NCI-H510A treated with DMSO at 0.1 percent for 48 hours (cell line): ENCODE measurements at places on chromosomes 7 and 10.

GRCh38 chr10:43923328-43923727, 274.6 kb upstream of the ZNF32 start:
- DNase-seq = no peak

DNA sequence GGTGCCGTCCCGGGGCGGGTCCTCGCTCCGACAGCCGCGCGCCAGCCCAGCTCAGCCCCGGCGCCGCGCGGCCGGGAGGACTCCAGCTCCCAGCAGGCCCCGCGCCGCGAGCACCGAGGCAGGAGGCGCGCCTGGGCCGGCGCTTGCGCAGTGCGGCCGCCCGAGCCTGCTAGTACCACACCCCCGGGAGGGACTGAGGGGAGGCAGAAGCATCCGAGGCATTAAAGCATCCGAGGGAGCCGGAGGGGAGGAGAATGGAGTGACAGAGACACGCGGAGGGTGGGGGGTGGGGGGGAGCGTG, at the start of gene GRK5:
TSS of gene GRK5 (plus strand) at position 206 of the 301 bp plus-strand sequence. CDS start 347 bp downstream, outside the sequence.
- DNase-seq = peak; percentile 76

GRCh38 chr10:29239569-29240472, 49.0 kb upstream of the LYZL1 start:
- peak; percentile 1 for DNase-seq

DNA sequence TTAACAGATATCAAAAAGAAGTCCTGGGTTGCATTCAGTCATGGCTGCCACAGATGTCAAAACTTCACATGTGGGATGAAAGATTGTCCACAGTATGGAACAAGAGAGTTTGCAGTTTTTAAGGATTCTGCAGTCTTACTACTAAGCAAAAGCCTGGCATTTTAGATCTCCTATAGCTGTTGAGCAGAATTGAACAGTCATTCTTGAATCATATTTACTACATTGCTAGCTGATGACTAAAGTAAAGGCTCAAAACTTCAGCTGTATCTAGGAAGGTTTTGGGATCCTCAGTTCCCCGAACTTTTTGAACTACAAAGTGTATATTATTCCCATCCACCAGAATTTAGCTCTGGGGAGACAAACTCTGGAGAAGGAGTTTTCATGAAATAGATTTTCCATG, 31.0 kb downstream of the BET1 start:
- DNase-seq = no peak

GRCh38 chr7:38394660-38395059, 121.2 kb upstream of the TARP start:
- no peak for DNase-seq

DNA sequence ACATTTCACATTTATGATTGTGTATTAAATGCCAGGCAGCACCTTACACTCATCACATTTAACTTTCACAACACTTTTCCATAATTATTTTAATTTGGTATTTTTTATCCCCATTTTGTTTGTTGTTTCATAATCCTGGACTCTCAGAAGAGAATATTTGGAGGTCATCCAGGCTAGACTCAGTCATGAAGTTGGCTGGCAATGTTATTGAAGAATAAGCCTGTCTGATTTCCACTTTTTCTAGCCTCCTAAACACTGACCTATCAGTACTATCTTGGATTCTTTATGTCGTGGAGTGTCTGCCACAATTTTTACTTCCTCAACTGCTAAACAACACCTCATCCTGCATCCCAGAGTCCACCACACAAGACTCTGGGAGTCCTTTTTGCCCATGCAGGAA, 372.3 kb upstream of the NRP1 start:
- DNase-seq = no peak

- peak; percentile 75 for DNase-seq
Measured at GRCh38 chr10:66180581-66181318, 745.1 kb upstream of the LRRTM3 start.

GRCh38 chr7:147136352-147136751, 1019.8 kb downstream of the CNTNAP2 start:
- no peak for DNase-seq

DNA sequence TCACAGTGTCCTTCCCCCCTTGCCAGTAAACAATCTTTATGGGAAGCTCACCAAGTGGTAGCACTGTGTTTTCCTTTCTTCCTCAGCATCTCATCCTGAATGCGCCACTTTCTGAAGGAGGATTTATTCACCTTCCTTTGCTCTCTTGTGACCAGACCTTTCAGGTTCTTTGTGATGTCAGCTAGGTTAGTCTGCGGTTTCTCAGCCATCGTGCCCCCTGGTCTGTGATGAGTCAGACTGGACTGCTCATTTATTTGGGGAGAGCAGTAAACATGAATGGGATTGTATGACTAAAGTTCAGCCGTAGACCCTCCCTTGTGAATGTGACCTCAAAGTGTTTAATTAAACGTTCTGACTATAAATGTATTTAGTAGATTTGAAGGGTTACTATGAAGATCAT, 235.1 kb upstream of the CELF2 start:
- DNase-seq = no peak

DNA sequence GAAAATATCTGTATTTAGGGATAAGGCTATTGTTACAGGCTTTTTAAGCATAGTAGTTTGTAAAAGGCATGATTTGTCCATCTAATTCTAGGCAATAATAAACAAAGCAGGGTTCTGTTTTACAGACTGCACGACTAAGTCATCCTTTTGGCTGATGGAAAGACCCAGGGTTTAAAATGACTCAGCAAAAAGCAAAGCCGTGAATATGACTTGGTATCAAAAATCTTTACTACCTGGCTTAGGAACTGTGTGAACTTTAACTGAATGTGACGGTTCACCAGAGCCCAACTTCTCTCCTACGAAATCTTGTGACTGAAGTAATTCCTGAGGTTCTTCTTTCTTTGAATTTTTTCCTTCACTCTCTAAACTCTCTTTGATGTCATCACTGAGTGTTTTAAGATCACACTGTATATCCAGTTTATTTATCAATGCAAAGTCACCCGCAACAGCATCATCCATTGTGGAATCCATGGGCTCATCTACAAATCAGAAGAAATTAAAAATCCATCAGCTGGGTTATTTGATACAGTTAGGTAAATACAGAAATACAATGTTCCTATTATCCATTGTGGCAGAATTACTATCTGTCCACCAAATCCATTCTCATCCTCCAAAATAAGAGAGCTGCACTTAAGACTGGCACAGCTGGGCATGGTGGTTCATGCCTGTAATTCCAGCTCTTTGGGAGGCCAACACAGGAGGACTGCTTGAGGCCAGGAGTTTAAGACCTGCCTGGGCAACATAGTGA, 17.0 kb downstream of the ATE1 start:
- DNase-seq = no peak

- peak; percentile 78 for DNase-seq
Measured at GRCh38 chr10:67884842-67885670, 600 bp downstream of the SIRT1 start.

- DNase-seq = no peak
Measured at GRCh38 chr10:111017098-111017497, 59.7 kb upstream of the ADRA2A start.

GRCh38 chr10:5943536-5943935, 33.8 kb downstream of the IL15RA start:
- DNase-seq = no peak

- no peak for DNase-seq
Measured at GRCh38 chr10:29461042-29461441, 172.2 kb downstream of the LYZL1 start.

DNA sequence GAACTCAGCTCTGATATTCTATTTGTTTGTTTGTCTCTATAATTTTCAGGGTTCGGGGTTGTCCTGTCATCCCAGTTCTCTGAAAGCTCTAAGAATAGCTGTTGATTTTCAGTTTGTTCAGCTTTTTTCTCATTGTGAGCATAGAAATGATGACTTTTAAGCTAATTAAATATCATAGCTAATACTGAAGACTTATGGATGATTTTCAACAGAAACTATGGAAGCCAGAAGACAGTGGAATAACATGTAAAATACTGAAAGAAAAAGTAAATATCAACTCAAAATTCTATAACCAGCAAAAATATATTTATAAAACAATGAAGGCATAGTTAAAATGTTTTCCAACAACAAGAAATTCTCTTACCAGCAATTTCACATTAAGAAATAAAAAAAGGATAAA, 96.4 kb upstream of the ETV1 start:
- no peak for DNase-seq

- DNase-seq = no peak
Measured at GRCh38 chr10:33216661-33217427, 117.6 kb downstream of the NRP1 start.

- no peak for DNase-seq
Measured at GRCh38 chr10:24643679-24644209, 79.9 kb downstream of the ARHGAP21 start.

DNA sequence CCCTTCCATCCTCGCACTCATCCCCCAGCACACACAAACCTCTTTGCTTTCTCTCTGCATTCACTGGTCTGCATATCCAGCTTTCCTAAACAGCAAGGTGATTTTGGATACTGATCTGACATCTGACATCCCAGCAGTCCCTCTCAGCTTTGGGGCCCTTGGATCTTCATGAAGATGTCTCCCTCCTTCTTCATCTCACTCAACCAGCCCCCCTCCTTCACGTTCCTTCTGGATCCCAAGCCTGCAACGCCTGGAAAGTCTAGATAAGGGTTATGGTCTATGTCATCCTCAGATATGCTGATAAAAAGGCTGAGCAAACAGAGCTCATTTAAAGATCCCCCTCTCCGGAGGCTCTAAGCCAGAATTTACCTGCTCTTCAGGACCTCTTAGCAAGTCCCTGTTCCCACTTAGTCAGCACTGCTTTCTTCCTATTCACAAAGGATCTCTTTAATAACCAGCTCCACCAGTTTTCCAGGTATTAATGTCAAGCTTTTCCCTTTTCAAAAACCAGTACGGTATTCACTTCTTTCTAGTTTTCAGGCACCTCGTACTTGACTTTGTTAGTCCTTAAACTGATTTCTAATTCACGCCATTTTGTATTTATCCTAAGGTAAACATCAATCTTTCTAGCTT, 38.9 kb downstream of the CREB3L2 start:
- peak; percentile 46 for DNase-seq

- DNase-seq = no peak
Measured at GRCh38 chr7:132354527-132354926, 221.7 kb downstream of the PLXNA4 start.

DNA sequence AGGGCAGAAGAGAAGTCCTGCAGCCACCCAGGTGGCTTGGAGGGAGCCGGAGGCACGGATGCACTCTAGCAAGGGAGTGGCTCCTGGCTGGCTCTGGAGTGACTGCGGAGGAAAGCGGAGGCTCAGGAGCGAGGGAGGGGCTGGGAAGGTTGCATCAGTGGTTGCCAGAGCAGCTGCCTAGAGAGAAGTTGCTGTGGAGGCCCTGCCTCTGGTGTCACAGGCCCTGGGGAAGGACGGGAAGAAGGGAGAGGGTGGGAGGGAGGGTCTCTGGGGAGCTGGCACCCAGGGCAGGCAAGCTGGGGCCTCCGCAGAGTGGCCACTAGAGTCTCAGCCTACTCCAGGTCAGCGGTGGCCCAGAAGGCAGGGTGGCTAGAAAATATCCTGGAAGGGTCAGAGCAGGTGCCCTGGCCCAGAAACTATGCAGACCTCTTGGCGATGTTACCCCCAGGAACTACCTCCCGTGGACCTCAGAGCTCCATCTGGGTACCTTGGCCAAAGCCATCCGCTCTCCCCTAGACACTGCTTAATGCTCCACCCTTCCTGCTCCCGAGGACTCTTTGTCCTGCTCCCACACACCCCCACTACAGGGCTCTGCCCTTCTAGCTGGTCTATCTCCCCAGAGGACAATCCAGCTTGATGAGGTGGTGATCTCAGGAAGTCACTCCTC, 164.3 kb downstream of the NRF1 start:
- DNase-seq = no peak

DNA sequence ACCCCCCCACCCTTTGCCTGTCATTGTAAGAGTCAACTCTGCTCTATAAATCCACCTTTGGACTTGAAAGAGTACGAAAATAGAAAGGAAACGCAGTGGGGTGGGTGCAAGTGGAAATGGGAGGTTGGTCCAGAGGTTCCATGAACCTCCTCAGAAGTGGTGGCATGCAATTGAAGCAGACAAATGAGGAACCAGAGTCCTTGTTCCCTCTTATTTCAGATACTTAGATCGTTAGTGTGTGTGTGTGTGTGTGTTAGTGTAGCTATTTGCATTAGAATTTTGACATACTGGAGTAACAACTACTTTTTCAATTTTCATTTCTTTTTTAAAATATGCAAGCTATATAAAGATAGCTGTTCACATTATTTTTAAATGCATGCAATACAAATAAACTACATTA, 18.1 kb upstream of the TFAM start:
- no peak for DNase-seq

GRCh38 chr10:13716081-13717071, 129.6 kb downstream of the PRPF18 start:
- no peak for DNase-seq

DNA sequence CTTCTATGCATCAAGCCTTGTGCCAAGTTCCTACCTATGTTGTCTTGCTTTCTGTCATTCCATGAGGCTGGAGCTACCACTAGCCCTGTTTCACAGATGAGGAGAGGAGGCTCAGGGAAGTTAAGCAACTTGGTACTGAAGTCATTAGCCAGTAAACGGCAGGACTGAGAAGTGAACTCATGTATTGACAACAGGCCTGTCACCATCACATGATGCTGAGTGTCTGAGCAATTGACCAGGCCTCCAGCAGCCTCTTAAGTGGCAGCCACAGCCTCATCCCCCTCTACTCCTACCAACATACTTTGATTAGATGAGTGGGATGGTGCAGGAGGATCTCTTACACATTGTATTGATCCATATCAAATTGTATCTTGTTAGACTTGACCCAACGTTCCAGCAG, 317.6 kb downstream of the GRID1 start:
- no peak for DNase-seq

- peak; percentile 92 for DNase-seq
Measured at GRCh38 chr10:113019692-113020474, 69.8 kb downstream of the TCF7L2 start.

GRCh38 chr10:1003884-1004670, 15.8 kb downstream of the GTPBP4 start:
- DNase-seq = no peak

- DNase-seq = no peak
Measured at GRCh38 chr7:145698526-145699262, 417.9 kb upstream of the CNTNAP2 start.
